ENCODE measurements at places on chromosomes 6 and 20.

- DNase-seq: no peak
Observed at GRCh38 chr20:33443006-33443511, 504 bp downstream of the SNTA1 start.

GRCh38 chr6:71048320-71049164 is 91.7 kb upstream of the B3GAT2 start:
- DNase-seq: no peak

GRCh38 chr6:107543088-107543487 is 53.2 kb downstream of the SOBP start:
- DNase-seq: no peak

- DNase-seq: no peak
Observed at GRCh38 chr6:166305562-166306117, 2.6 kb downstream of the PRR18 start.

DNA sequence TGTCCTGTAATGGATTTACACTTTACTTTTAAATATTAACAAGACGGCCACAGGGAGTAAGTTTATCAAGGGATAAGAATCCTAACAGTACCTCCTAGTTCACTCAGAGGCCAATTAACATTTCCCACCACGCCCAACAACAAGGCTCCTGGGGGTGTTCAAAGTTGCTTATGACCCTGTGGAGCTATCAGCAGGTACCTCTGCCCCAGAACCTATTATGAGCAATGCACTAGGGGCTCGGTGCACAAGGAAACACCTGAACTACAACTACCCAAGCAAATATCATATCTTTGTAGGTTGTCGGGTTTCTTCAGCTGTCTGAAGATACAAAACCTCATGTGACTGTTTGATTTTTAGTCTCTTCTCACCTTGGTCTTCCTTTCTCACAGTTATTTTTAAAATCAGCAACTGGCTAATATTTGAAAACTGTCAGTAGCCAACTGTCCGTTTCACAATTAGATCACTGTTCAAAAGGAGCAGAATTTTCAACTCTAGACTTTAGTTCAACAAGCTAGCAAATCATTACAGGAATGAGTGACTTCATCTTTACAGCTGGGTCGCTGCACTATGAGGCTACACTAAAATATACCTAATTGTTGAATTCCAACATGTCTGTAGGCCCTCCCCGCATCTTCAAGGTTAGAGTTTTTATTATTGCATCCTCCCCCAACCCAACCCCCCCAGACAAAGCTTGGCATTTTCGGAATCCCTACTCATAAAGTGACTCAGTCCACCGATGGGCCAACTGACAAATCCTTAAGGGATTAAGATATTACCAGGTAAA is 38.1 kb downstream of the B4GALT5 start:
- DNase-seq: no peak

All from CD4-positive, alpha-beta T cell treated with Interleukin-12 subunit alpha and Interleukin-12 subunit beta, for 1 hour (primary cell).